ENCODE measurements at places on chromosomes 7 and 10.

- no peak for DNase-seq
Observed at GRCh38 chr10:71921324-71922027, 42.7 kb upstream of the CHST3 start.

- no peak for DNase-seq
Observed at GRCh38 chr7:1912593-1913465, 242.8 kb downstream of the ELFN1 start.

- DNase-seq = no peak
Observed at GRCh38 chr7:33719059-33719581, 186.2 kb upstream of the BMPER start.

DNA sequence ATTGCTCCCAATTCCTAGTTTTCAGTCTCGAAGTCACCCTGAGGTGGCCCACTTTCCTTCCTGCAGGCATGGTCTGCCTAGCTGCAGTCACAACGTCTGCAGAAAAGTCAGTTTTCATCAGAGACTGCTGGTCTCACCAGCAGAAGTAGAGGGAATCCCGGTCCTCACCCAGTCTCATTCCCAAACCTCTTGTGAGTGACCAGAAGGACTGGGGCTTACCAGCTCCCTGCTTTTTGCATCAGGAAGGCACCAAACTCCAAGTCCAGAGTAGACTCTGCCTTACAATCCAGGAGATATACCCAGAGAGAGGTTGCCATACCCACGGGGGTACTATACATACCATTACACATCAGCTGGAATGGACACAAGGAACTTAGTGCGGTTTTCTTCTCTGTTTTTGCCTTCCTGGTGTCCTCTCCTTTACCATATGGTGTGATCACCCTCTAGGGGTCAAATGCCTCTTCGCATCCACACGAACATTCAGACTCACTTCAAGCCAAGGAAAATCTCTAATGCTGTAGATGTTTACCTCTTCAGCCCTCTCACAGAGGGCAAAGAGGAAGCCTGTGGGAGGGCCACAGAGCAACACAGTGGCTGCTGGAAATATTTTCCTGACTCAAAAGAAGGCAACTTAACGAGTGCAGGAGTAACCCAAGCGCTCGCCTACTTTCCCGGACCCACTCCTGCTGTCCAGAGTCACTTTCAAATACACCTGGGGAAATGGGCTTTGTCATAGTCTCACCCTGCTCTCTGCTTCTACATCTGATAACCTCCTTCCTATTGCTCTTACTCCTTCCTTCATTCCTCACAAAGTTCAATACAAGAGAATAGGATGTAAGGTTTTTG lies 220.9 kb downstream of the C7orf25 start:
- DNase-seq = peak; percentile 59

GRCh38 chr10:15393139-15393825 lies 22.2 kb upstream of the FAM171A1 start:
- no peak for DNase-seq

GRCh38 chr10:804191-804781 lies 114.8 kb upstream of the DIP2C start:
- no peak for DNase-seq

GRCh38 chr10:116886772-116887171 lies 37.5 kb downstream of the ENO4 start:
- no peak for DNase-seq

DNA sequence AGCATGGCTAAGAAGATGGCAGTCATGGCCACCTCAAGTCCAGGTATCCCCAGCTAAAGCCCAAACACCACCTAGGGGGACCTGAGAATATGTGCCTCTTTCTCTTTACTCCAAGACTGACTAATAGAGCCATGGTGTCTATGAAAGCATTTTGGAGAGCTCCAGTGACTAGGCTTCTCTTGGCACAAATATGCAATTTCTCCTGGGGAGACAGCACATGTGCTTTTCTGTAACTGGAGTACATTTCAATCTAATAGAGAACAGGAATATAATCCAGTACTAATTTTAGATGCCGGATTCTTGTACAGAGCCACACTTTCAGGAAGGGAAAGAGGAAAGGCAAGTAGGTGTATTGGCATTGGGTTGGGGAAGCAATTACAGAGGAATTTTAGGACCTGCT lies 260.1 kb downstream of the BMPER start:
- DNase-seq = no peak

DNA sequence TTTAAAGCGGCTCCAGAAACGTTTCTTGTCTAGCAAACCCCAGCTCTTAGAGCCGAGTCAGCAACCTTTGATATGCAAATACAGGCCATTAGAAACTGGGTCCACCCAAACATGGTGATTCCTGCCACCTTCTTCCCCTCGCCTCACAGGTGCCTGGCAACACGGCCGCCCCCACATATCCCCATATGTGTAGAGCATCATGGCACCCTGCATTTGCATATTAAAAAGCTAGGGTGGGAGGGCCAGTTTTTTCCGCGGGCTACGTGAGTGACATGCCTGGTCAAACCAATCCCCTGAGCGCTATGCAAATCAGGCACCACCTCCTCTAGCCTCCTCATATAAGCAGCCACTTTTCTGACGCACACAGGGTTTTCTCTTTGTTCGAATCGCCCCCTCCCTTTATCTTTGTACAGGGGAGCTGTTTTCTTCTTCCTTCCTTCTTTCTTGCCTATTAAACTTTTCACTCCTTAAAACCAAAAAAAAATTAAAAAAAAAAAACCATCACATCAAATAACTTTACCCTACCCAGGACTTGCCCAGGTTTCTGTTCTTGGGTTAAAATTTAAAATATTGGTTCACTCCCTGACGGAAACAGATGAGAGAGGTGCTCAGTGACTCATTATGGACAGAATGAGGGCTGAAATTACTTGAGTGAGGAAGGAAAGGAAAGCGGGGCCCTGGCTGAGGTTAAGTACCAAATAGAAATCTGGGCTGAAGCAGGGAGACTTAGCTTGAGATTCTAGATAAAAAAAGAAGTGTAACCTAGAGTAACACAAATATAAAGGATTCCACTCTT lies 59.8 kb downstream of the COA1 start:
- peak; percentile 83 for DNase-seq

DNA sequence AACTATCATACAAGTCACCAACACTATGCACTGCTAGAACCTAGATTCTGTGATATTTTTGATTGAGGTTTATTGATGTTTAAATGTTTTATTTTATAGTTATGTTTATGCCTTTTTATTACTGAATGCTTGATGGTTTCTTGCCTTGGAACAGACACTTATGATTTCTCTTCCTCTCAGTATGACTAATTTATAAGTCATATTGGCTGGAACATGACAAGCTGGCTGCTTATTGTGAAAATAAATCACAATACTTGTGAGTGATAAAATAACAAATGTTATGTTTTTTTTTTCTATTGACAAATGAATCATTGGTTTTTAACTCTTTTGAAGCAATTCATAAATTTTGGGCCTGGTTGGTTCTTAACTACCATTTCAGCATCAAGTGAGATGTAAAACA lies 142.0 kb upstream of the MALRD1 start:
- DNase-seq = no peak

DNA sequence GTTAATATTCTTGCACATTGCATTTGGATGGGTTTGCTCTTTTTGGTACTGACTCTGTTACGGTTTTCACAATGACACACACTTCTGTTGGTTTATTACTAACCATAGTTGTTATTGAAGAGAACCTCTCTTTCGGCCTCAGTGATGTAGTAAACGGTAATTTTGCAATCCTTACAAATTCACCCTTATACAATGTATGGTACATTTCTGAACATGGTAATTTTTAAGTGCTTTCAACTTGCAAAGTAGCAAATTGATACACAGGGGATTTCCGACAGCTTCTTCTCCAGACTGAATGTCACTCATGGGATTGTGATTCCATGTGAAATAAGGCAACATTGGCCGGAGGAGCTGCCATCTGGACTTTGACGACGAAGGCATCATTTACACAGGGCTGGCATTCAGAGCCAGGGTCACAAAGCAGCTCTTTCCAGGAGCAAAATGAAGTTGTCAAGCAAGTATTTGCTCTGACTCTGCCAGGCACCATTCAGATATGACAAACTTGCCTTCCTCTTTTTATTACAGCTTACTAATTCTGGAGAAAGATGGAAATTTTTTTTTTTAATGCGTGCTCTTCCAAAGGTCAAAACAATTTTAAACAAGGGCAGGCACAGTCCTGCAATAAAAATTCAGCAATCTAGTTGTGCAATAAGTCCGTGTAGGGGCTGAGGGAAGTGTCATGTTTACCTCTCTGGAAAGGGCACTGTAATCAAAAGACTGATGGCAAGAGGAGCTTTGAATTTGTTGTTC lies 711.5 kb upstream of the C7orf33 start:
- no peak for DNase-seq

Measured in iPS DF 19.7 (cell line).